ENCODE measurements at places on chromosomes 12 and 14.

DNA sequence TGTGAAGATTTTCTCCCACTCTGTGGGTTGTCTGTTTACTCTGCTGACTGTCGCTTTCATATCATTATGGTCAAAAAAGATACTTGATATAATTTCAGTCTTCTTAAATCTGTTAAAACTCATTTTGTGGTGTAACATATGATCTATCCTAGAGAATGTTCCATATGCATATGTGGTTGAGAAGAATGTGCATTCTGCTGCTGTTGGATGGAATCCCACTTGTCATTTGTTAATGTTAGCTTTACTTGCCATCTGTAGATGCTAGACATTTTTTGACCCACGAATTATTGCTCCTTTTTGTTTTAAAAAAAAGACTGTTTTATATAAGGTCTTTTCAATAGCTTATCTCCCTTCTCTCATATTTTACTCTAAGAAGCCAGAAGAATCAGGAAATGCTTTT, 26.3 kb upstream of the OR5AU1 start:
- DNase-seq = no peak

GRCh38 chr12:49703647-49704137, 3.5 kb downstream of the FMNL3 start:
- no peak for DNase-seq

GRCh38 chr12:11174022-11174421, 3.0 kb downstream of the SMIM10L1 start:
- peak; percentile 98 for DNase-seq

DNA sequence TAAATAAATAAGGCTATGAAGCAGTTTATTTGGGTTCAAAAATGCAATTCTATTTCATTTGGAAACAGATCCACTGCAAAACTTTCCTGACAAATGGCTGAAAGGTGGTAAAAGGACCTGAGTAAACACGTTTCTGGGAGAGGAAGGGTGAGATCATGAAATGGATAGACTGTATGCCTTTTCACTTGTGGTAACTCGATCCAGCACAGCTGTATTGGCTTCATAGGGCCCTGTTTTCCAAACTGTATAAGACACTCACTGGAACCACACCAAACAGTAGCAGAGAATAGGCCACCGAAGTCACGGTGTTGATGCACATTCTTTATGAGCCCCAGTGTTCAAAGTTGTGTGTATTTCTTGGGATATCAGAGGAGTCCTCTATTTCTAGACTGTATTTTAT, 325.2 kb upstream of the DIO2 start:
- DNase-seq = no peak

DNA sequence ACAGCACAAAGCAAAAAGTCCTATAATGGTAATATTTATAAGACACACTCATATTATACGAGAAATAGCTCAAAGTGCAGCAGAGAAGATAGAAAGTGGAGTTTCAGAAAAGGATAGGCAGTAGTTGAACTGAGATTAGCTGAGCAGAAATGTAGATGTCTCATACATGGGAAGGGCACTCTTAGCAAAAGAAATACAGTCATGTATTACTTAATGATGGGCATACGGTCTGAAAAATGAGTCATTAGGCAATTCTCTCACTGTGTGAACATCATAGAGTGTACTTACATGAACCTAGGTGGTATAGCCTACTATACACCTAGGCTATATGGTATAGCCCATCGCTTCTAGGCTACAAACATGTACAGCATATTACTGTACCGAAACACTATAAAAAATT, 671.3 kb downstream of the RPS29 start:
- no peak for DNase-seq

GRCh38 chr14:74083784-74084276, 423 bp downstream of the ALDH6A1 start:
- no peak for DNase-seq

DNA sequence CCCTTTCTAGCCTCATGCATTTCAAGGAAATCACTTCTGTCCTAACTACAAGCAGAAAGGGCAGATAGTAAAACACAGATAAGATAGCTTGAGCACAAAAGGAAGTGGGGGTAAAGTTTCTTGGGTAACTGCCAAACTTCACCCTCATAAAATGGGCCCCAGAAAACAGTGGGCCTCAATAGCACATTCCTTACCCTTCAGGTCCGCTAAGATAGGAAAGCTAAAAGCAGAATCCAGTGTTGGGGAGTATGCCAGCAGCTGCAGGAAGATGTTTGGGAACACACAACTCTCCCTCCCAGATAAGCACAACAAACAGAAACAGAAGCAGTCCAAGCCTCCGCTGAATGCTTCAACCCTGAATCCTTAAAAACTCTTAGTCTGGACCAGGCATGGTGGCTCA, 110.9 kb upstream of the MGAT4C start:
- DNase-seq = no peak

GRCh38 chr12:1660304-1661187, 30.3 kb upstream of the ADIPOR2 start:
- DNase-seq = no peak

DNA sequence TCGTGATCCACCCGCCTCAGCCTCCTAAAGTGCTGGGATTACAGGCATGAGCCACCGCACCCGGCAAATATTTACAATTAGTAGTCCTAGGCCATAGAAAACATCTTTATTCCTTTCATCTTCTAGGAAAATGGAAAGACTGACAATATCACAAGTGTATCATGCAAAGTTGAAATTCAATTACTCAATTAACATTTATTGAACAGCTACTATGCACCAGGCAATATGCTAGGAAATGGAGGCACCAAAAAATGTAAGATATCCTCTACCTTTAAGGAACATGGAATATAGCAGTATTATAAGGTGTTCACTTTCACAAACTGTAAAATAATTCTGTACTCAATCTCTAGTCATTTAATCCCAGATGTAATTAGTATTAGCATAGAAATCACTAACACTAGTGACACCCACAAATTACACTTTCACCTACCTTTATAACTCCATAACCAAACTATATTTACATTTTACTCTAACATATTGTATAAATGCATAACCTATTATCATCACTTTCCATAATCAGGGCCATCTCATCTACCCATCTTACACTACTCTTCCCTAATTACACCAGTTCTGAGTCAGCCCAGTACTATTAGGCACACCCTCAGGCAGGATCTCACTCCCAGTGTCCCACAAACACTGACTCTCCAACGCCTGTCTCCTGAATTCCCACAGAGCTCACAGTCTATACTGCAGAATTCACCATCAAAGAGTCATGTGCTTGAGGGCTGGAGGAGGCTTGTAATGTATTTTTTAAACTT, 10.4 kb downstream of the CORO1C start:
- no peak for DNase-seq

GRCh38 chr12:58592475-58593207, 327.7 kb downstream of the LRIG3 start:
- DNase-seq = no peak

DNA sequence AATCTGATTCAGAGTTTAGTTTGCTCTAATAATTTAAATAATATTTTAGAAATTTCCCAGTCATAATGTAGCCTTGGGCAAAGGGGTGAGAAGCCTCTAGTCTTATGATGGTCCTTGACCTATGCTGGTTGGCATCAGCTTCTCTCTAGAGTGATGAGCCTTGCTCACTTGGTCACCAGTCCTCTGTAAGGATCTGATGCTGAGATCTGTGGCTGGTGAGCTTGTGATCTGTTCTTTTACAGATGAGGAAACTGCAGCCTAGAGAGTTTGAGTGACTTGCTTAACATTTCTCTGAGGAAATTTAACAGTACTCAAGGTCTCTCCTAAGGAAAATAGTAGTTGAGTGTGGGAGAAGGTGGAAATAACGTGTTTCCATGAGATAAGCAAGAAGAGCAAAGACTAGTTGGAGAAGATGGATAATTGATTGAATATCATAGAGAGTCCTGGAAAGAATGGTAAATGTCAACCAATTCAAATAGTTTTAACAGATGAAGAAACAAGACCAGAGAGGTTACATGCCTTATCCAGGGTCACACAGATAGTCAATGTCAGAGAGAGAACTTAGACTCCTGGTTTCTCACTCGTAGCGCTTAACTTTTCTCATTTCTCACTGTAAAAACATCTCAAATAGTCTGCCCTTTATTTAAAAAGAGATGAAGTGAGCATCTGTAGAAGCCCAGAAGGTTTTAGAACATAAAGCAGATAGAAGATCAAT, 89.7 kb upstream of the ETV6 start:
- DNase-seq = no peak

DNA sequence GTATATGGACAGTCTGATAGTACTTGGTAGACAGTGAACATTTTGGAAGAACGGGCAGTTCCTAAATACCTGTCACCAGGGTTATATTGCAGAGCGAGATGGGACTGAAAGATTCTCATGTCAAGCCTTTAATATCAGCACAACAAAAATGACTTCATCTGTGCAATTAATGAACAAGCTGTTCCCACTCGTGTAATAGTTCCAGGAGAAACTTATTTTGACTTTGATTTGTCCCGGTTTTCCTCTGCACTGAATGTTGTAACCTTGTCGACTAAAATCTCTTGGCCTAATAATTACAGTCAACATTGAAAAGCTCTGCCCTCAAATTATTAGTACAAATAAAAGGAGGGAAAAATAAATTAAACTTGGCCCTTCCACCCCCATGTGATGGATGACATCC, 79.5 kb downstream of the WASHC3 start:
- no peak for DNase-seq

Measured in NCI-H1930 (cell line).